Esophagus muscularis mucosa (tissue), 4 donors: ENCODE measurements at places on chromosomes 1 and 21. TPM values are rescaled to one million over a fixed set of nuclear protein-coding genes. Genes with fewer than 3 reads are reported as not detected.

DNA sequence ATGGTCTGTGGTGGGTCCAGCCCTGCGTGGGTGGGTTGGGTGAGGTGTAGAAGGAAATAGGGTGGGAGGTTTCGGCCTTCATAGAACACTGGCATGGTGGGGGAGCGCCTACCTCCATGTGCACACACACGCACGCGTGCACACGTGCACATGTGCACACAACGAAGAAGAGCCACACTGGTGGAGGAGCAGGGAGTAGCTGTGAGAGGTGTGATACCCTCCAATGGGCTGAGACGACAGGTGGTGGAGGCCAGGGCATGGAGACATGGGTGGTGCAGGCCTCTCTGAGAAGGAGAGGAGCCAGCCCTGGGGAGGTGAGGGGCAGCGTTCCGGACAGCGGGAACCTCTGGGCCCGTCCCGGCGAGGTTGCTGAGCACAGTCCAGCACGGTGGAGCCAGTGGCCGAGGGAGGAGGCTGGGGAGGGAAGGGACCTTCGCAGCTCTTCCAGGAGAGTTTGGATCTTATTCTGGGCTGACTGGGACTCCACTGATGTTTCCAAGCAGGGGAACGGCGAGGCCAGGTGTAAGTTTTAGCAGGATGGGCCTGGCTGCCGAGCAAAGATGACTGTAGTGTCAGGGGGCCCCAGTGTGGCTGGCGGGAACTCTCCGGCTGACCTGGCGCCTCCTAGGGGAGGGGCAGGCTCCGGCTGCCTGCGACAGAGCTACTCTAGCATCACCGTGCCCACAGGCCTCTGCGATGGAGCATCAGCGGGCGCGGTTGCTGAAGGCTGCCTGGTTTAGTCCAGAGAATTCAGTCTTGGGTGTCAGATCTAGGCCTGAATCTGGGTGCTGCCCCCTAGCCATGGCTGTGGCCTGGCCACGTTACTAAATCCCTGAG, 107.2 kb downstream of the ARHGEF10L start:
- H3K4me1 ChIP-seq = peaks cover 14% of the 10 kb centered on the region
- H3K27ac ChIP-seq = no peak overlapping the region
- DNase-seq = no peak
- no peak overlapping the region for H3K4me3 ChIP-seq
- H3K36me3 ChIP-seq = peaks cover 6% of the 10 kb centered on the region

- H3K27ac ChIP-seq = peak overlapping the region; percentile 77
- peak; percentile 97 for DNase-seq
- H3K4me3 ChIP-seq = peak overlapping the region; percentile 67
- H3K27me3 ChIP-seq = no peaks in the 10 kb centered on the region
- no peaks in the 10 kb centered on the region for H3K36me3 ChIP-seq
Measured at GRCh38 chr1:31788138-31788824, 24.1 kb upstream of the ADGRB2 start.

DNA sequence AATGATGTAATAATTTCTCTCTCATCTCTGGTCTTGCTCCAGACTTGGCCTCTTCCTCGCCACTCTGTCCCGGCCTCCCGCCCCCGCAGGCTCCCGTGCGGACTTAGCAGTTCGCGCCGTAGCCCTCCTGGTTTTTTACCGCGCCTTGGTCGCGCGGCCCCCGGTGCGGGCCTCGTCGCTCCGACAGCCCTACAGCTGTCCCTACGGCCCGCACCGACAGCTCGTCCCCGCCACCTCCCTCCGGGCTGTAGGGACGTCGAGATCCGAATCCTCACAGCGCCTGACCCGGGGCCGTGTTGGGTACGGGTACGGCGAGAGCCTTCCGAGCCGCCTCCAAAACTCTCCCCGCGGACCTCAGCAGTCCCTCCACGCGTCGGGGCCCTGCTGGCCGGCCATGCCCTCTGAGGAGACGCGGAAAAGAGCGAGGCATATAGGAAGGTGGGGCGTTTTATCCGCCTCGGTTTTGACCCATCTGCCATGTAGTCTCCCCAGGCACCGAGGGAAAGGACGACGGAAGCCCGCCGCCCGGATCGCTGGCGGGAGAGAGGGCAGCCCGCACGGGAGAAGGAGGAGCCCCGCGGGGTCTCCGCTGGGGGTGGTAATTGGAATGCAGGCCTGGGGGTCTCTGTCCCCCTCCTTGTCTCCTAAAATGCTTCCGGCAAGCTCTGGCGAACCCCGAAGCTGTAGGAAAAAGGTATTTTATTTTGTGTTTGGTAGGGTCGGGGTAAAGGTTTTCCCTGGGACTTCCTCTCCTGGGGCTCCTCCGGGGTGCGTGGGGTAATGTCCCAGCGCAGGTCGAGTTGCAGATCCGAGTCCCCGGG, 3.3 kb downstream of the LHX4 start:
- H3K27me3 ChIP-seq = peaks cover 79% of the 10 kb centered on the region
- H3K36me3 ChIP-seq = no peaks in the 10 kb centered on the region
- peak overlapping the region; percentile 12 for H3K4me3 ChIP-seq
- no peak overlapping the region for H3K27ac ChIP-seq
- peaks cover 71% of the 10 kb centered on the region for H3K4me1 ChIP-seq
- no peak for DNase-seq

DNA sequence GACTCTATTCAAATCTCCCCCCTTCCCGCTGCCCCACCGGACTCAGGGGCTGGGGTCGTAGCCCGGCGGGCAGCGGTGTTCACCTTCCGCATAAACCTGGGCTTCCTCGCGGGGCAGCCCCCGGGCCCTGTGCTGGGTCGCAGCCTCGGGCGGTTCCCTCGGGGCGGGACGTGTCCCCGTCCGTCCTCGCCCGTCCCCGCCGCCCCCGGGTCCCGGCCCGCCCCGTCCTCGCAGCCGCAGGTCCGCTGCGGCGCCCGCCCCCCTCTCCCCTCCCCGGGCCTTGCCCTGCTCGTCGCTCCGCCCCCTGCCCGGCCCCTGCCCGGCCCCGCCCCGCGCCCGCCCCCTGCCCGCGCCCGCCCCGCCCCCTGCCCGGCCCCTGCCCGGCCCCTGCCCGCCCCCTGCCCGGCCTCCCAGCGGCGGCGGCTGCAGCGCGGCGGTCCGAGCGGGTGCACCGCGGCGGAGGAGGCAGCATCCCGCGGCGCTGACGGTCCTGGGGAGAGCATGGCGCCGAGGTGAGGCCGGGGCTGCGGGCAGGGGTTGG, at the start of gene COL18A1:
COL18A1 (plus strand) TSS at position 436 of the 541 bp plus-strand sequence; CDS start at position 502, 66 bp downstream.
- peak within 1 kb of the TSS; percentile 76 for H3K27ac ChIP-seq
- no peaks in the 10 kb centered on the region for H3K27me3 ChIP-seq
- H3K4me1 ChIP-seq = peaks cover 28% of the 10 kb centered on the region

The F3 gene
- total RNA-seq = 16.7 TPM

The FAM177B gene
- total RNA-seq = not detected

The ARMH1 gene
- 0.75 TPM for total RNA-seq

The BNIPL gene
- 0.17 TPM for total RNA-seq

The PROX1 gene
- 2.5 TPM for total RNA-seq

The MIXL1 gene
- not detected for total RNA-seq

The ERICH3 gene
- not detected for total RNA-seq

The PEAR1 gene
- total RNA-seq = 13.6 TPM

The TSACC gene
- total RNA-seq = not detected

The TAL1 gene
- 4.8 TPM for total RNA-seq
